ENCODE measurements at places on chromosomes 16 and 17.

GRCh38 chr16:47490471-47490870 is 29.3 kb downstream of the PHKB start:
- no peak for DNase-seq

GRCh38 chr16:68486502-68487202 is 38.3 kb upstream of the SMPD3 start:
- no peak for DNase-seq

DNA sequence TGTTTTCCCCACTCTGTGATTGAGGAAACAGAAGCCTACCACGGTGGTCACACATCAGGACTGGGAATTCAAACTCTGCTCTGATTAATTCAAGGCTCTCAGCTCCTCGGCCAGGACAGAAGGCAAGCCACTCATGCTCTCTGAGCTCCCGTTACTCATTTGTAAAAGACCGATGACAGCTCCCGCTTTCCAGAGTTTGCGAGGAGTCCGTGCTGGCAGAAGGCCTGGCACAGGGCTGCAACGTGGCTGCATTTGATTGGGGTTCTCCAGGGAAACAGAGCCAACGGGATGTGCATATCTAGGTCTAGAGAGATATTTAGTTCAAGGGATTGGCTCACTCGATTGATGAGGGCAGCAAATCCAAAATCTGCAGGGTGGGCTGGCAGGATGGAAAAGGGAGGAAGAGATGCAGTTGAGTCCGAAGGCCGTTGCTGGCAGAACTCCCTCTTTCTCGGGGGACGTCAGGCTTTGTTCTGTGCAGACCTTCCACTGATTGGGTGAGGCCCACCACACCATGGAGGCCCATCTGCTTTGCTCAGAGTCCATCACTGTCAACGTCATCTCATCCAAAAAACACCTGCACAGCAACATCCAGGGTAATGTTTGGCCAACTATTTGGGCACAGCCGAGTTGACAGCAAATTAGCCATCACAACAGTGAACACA is 215.5 kb upstream of the RPL38 start:
- no peak for DNase-seq

GRCh38 chr17:8141045-8141444 is 11.2 kb downstream of the PER1 start:
- DNase-seq = no peak

DNA sequence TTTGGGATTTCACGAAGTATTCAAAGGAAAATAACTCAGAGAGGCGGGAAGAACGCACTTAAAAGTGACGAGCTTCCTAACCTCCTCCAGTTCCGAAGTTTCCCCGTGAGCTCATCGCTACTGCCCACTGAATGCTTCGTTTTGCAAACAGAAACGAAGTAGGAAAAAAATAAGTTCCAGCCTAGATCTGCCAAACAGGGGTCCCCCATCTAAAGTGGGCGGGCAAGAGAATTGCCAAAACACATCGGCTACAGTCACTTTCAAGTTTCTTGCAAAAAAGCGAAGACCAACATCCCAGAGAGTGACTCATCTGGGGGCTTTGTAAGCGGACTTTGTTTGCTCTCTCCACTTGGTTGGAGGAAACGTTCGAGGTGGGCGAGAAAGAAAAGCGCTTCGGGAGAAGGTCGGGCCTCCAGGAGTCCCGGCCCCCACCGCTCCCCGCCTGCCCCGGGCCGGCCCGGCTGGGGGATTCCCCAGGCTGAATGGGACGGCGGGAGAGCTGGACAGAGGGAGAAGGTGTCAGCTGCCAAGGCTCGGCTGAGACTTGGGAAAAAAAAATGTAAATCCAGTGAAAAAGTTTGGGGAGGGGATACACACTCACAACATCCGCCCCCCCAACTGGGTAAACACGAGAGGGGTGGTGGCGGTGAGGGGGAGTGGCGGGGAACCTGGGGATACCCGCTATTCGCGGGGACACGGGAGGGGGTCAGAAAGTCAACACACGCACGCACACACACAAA is 1.0 kb downstream of the VEZF1 start:
- peak; percentile 59 for DNase-seq

DNA sequence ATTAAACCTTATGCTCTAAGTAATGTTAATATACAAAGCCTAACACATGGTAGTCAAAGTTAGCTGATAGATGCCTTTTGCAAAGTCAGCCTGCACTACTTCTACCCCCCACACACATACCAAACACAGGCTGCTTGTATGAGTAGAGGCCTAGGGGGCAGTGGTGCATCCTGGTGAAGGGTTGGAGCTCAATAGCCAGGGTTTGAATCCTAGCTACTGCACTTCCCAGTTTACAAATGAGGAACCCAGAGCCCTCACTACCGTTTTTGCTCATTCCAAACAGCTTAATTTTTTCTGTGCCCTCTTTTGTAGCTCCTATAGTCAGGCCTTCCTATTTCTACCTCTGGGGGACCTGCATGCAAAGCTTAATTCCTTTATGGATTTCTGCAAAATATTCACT is 18.9 kb upstream of the HYDIN start:
- no peak for DNase-seq

- DNase-seq = no peak
Observed at GRCh38 chr17:50255766-50256635, 18.3 kb upstream of the TMEM92 start.

- DNase-seq = peak; percentile 31
Observed at GRCh38 chr16:54204756-54205155, 81.8 kb downstream of the IRX3 start.

- no peak for DNase-seq
Observed at GRCh38 chr16:25250467-25250866, 7.2 kb downstream of the ZKSCAN2 start.

DNA sequence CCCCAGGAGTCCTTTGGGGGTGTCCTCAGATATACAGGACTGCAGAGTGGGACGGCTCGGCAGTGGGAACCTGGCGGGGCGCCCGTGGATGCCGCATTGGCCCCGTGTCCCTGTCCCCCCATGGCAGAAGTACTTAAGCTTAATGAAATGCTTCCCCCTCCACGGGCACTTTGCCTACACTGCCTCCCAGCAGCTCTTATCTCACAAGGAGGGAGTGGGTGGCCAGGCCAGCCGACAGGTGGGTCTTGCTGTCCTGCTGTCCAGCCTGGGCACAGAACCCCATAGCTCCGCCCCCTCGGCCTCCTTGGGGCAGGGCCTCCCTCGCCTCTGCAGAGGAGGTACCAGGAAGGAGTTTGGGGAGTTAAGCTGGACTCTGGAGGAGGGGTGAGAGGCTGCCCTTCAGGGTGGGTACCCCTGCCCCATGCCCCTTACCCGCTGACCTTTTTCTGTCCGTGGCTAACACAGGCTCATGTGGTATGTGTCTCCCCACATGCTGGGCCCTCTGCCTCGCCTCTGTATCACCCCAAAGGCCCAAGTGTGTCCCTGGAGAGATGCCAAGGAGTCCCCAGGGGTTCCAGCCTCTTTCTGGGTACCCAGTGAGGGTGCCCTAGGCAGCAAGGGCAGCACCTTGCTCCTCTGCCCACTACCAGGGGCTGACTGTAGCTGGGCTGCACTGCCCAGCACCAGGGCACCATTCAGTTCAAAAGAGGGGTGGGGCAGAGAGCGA is 8.7 kb downstream of the THRA start:
- no peak for DNase-seq

- no peak for DNase-seq
Observed at GRCh38 chr17:49739641-49740271, 24.2 kb downstream of the FAM117A start.

GRCh38 chr16:58515871-58516767 is 802 bp downstream of the SETD6 start:
- DNase-seq = no peak

GRCh38 chr17:44118427-44119050 is 4.9 kb downstream of the HDAC5 start:
- DNase-seq = no peak

GRCh38 chr16:57071831-57072582 is 20.4 kb upstream of the CPNE2 start:
- no peak for DNase-seq

GRCh38 chr17:82350182-82351030 is 8.6 kb upstream of the TEX19 start:
- DNase-seq = no peak

GRCh38 chr17:880443-881269 is 98.5 kb downstream of the MRM3 start:
- DNase-seq = no peak

DNA sequence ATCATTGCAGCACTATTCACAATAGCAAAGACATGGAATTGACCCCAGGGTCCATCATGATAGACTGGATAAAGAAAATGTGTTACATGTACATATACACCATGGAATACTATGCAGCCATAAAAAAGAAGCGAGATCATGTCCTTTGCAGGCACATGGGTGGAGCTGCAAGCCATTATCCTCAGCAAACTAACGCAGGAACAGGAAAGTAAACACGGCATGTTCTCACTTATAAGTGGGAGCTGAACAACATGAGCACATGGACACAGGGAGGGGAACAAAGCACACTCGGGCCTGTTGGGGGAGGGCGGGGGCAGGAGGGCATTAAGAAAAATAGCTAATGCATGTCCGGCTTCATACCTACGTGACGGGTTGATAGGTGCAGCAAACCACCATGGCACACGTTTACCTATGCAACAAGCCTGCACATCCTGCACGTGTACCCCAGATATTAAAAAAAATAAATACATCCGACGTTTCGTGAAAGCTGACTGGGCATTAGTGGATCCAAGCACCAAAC is 28.9 kb downstream of the ZNF778 start:
- no peak for DNase-seq

- peak; percentile 56 for DNase-seq
Observed at GRCh38 chr17:75571197-75571884, 16.3 kb upstream of the MYO15B start.

DNA sequence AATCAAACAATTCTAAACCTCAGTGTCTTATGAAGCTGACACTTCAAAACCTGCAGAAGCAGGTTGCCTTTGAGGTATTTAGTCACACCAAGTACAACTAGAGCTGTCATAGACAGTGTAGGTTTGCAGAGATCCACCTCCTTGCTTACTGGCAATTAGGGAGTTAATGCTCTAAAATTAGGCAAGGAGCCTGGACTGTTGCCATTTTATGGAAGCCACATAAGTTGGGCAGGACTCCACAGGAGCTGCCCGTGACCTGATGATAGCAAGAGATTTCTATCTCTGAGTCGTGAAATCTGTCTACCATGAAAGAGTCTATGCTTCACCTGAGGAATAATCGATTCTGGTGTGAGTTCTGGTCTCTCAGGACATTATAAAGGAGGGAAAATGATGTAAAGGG is 8.9 kb downstream of the EME1 start:
- no peak for DNase-seq

DNA sequence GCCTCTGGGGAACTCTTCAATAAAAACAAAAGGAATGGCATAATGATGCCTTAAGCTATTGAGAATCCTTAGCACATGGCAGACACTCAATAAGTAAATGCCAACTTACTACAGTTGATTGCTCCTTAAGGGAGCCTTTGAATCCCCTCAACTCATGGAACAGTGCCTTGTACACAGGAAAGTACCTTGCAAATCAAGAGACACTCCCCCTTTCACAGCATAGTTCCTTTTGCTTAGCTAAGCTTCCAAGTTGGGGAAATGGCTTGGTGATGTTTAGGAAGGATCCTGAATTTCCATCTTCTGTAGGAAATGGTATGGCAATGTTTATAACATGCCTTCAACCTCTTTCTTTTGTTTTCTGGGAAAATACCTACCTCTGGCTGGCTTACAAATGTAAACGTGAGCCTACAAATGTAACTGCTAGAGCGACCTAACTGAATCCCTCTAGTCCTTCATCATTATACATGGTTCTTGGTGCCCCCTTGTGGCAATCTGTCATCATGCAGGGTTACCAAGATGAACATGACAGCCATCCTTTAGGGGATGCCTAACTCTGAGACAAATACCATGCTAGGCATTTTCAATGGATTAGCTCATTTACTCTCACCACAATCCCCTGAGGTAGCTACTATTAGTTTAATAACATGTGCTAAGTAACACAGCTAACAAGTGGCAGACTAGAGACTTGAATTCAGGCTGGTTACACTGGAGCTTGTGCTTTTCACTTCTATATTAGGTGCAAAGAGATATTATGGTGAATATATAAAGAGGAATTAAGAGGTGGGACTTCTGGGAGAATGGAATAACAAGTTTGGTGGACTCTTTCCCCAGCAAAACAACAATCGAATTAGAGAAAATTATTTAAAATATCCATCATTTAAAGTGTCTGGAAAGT is 65.0 kb downstream of the MMD start:
- DNase-seq = peak; percentile 63

DNA sequence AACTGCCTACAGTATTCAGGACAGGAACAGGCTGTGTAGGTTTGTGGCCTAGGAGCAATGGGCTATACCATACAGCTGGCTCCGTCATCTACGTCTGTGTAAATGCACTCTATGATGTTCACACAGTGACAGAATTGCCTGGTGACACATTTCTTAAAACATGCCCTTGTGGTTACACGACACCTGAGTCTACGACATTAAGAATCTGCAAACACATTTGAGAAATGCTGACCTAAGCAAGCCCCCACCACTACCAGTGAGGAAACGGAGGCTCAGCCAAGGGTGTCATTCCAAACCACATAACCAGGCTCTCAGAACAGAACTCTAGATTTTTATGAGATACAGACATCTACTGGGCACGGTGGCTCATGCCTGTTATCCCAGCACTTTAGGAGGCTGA is 23.5 kb downstream of the USP36 start:
- no peak for DNase-seq

GRCh38 chr17:15440347-15440746 is 27.1 kb downstream of the CDRT4 start:
- DNase-seq = no peak

GRCh38 chr17:50339381-50339780 is 6.5 kb upstream of the XYLT2 start:
- no peak for DNase-seq

DNA sequence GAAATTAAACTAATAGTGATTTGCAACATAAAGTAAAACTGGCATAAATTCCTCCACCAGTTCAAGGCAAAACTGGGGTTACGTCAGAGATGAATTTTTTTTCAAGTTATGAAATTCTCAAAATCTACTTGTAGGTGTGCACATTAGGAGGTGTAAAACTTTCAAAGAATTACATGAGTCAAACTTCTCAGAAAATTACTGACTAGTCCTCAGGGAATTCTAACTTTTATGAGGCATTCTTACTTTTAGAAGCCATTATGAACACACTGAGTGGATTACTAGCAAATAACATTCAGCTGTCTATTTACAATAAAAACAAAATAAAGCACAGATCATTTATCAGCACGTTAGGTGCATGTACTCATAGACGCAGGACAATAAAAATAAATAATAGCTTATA is 348.7 kb downstream of the CDH11 start:
- no peak for DNase-seq

GRCh38 chr16:48321317-48322036 is 63.7 kb downstream of the SIAH1 start:
- DNase-seq = no peak
